Foreskin melanocyte (primary cell): ENCODE measurements at places on chromosomes 7 and 10.

GRCh38 chr10:62414359-62414758 lies 40.2 kb downstream of the ZNF365 start:
- DNase-seq: no peak

GRCh38 chr10:132417957-132418441 lies 21.0 kb downstream of the PWWP2B start:
- DNase-seq: peak; percentile 77

DNA sequence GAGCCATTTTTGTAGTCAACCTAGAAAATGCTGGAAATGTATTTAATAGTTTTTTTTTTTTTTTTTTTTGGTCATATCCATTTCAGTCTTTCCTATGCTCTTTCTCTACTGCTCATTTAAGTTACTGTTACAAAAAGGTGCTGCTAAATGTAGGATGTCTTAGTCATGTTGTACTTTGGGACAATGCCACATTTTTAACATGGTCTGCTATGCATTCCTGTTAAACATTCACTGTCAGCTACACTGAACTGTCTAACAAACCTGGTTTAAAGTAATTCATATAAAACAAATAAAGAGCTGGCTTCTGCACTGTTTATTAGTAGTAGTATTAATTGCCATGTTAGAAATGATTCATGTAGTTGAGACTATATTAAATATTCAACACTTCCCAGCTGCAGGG lies 108.6 kb downstream of the NSUN6 start:
- DNase-seq: no peak

GRCh38 chr7:1742555-1743303 lies 72.7 kb downstream of the ELFN1 start:
- DNase-seq: peak; percentile 17

DNA sequence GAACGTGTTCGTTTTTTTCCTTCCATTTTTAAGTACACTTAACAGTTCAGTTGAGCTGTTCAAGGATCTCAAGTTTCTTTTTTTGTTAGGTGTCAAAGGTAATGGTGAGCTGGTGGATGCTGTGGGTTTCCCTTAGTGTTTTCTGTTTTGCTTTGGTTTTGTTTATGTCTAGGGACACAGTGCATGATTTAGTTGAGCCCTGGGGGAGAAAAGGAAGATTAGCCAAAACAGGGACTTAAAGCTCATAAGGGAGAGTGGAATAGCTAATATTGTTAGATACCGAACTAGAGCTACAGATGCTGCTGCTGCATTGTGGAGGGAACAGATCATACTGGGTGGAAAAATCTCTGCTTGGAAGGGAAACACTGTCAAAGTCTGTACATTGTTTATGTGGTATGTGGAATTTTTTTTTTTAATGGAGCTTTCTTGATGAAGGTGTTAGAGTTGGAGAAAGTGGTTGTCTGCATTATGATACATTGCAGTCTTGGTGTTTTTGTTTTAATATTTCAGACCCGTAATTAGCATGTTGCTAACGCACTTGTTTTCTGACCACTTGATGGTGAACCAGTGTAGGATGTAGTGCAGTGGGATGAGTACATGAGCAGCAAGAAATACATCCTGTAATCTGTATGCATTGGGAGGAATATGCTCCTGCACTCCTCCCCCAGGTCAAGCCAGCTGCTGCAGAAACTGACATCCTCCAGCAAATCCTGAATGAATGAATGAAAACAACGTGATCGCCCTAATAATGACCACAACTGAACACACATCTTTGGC lies 2.1 kb downstream of the GLCCI1 start:
- DNase-seq: peak; percentile 21

GRCh38 chr7:75762350-75762917 lies 9.6 kb downstream of the CCL26 start:
- DNase-seq: peak; percentile 50

DNA sequence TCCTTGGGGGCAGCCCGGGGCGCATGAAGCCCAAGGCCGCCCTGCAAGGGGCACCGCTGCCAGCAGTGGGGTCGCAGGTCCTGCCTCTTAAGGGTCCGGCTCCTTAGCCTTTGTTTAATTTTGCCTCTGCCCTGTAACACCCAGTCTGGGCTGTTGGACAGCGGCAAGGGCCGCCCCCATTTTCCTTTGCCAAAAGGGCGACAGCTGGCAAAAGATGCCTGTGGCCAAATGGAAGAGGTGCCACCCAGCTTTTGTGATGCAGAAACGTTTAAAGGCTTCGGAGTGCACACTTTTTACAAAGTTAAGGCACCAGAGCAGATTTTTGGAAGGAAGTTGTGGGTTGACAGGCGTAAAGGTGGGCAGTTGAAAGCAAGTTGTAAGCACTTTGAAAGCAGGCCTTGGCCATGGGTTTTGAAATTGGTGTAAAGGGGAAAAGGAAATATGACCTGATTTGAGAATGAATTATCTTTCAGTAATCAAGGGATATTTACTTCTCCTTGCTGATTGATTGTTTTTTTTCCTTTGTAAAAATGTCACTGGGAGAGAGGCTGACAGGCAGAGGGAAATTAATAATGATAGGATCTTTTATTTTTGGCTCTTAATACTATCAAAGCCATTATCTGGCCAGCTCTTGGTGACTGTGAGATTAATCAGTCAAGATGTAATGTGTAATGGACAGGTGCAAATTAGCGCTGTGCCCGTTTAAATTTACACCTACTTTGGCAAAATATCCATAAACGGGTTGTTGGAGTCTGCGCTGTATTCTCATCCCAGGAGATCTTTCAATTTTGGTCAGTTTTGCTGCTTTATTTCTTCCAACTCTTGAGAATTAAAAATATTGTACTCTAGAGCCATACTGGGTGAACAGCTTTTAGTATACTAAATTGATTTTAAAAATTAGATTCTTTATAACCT lies 1.2 kb downstream of the CASD1 start:
- no peak for DNase-seq

DNA sequence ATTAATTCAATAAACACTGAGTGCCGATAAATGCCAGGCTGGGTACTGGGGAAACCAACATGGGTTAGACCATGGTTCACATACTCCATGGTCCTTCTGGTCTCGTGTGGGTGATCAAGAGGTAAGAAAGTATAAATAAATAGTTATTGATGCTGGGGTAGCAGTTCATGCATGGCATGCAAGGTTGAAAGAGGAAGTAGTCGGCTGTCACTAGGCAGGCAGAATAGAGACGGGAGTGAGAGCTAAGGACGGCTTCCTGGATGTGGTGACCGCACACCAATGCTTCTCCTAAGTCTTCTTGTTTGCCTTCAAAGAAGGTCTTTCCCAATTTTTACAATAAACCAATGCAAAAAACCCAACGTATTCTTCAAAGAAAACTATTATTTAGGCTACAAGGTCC lies 208.6 kb downstream of the ADAM12 start:
- DNase-seq: no peak

GRCh38 chr7:113487925-113488731 lies 369.8 kb upstream of the SMIM30 start:
- DNase-seq: no peak

DNA sequence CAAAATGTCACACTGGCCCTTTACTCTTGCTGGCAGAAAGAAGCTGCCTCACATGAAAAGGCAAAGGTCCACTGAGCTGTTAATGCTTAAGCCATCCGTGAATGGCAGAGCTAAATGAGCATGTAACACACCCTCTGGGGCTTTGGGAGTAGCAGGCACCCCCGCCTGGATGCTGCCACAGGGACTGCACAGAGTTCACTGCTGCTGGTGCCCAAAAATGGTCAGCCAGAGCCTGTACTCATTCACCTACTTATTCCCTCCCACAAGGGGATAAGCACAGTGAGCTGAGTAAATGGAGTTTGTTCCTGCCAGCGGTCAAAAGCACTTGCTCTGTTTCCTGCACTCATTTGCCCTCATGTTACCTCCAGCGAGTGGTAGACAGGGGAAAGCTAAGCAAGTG lies 374.0 kb upstream of the STEAP1 start:
- DNase-seq: no peak

DNA sequence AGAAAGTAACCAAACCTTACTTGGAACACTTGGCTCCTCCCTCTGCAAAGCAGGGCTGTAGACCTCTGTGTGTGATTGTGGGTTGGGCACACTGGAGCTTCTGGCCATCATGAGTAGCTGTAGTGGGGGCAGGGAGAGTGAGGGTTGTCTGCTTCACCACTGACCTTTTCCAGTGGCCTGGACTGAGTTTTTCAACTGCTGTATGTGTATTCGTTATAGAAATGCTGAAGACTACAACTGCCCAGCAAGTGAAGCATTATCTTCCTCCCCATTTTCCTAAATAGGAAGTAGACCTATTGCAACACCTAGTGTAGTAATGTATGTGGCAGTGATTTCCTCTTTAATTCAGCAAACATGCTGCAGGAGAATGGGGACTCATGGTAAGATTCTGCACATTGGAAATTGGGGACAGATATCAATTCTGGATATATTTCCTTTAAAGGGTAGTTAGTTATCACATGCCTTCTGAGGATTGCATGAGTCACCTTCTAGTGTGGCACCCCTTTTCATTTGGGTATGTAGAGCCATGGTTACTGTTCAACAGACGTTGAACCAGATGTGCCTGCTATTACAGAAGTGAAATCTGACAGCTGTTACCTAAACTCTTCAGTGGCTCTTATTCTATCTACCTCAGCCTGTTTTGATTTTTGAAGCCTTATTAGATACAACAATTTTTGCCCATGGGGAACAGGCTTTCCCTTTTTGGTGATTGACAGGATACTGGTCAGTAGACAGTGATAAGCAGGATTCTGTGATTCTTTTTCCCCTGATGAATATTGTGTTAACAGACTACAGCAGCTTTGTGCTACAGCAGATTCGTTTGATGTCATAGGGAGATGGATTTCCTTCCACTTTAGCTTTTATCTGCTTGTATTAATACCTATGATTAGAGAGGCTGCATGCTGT lies 130.9 kb downstream of the SND1 start:
- DNase-seq: no peak

GRCh38 chr10:118621304-118621942 lies 26.0 kb upstream of the PRLHR start:
- DNase-seq: peak; percentile 2

GRCh38 chr10:79447911-79448731 lies 2.7 kb upstream of the ZCCHC24 start:
- DNase-seq: no peak

GRCh38 chr10:3108575-3109105 lies 41.3 kb downstream of the PFKP start:
- no peak for DNase-seq

DNA sequence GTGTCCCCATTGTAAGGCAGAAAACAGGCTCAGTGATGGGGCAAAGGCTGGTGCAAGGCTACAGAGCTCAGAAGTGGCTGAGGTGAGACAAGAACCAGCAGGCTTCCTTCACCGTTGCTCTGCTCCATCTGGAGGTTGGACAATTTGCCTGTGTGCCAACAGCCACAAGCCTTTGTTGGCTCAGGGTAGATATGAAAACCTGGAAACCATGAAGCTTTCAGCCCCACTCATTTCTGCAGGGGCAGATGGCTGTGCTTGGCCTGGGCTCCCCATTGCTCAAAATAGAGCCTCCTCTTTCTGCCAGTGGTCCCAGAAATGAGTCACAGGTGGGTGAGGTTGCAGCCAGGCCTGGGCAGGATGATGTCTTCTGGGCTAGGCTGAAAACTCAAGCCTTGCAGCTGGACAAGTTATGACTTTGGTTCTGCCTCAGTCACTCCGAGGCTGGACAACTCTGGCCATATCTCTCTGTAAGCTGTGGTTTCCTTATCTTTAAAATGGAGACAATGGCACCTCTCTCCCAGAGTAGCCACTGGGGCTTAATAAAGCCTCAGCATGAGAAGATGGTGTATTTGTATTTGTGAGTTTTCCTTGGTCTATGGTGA lies 12.2 kb upstream of the ZNF273 start:
- DNase-seq: no peak

DNA sequence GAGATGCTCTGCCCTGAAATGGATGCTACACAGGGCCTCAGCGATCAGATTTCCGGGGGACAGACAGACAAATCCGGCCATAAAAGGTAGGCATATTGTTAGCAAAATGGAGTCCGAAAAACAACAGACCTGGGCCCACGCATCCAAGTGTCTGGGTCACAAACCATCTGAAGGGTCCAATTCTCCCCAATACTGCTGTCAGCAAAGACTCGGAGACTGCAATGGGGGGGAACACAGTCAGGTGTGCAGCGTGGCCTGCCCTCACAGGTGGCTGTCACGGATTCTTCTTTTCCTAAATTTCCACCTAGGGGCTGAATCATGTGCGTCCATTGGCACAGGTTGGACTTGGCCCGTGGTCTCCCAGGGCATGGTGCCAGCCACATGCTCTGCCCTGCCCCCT lies 12.9 kb downstream of the PKD1L1 start:
- DNase-seq: no peak

DNA sequence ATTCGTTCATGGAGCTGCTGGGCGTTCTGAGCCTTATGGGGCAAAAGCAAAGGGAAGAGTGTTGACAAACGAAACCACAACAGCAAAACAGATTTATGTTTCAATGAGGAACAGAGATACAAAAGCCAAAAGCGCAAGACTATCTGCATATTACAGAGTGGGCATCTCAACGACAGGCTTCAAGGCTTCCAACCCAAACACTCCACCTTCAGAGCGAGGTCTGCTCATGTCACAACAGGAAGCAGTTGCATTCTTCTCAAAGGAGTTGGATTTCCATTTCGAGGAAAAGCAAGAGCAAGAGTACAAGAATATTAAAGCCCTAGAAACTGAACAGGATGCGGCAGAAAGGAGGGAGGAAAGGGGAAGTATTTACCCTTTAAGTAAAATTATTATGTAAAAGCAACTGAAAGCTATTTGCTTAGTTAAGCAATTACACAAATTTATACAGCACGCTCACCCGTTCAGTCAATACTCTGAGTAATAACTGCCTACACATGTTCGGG lies 189.3 kb downstream of the ELMO1 start:
- no peak for DNase-seq

- DNase-seq: no peak
Measured at GRCh38 chr10:96622013-96622787, 35.4 kb upstream of the TM9SF3 start.

DNA sequence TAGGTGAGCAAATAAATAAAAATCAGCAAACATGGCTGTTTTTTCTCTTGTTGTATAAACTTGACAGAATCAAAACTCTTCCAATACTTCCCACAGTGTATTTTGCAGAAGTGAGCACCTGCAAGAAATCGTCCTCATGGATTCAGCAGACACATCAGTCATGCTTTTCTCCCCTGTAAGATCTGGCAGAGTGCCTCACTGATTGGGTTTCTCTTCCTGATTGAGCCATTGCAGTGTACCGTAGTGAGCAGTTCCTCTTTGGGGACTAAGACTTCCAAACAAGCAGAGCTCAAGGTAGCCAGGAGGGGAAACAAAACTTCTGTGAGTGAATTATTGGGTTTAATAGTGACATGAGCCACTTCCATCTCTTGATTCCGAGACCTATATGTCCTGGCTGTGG lies 2.2 kb upstream of the CCDC3 start:
- no peak for DNase-seq

GRCh38 chr10:80691441-80691840 lies 153.7 kb downstream of the SH2D4B start:
- no peak for DNase-seq

DNA sequence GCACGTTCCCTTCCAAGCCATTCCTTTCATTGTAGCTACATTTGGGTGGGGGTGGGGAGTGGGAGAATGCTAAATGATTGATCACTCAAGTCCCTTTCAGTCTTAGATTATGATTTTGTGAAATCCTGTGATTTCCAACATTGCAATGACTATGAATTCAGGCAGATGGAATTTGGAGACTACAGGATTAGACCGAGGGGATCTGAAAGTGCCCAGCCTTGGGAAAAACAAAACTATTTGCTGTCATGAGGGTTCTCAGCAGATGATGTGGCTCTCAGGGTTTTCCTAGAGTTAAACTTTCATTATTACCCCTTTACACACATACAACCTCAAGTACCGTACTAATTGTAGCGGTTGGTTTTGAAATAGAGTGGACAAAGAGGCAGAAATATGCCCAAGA lies 4.7 kb downstream of the MACROH2A2 start:
- DNase-seq: no peak

- no peak for DNase-seq
Measured at GRCh38 chr10:101995451-101996063, 60.4 kb downstream of the ARMH3 start.
